ENCODE measurements at places on chromosomes 1 and 21. TPM values are rescaled to one million over a fixed set of nuclear protein-coding genes. Genes with fewer than 3 reads are reported as not detected.

The RIPPLY3 gene
- under 0.01 TPM for total RNA-seq

The PAQR7 gene
- 13.3 TPM for total RNA-seq

The AZIN2 gene
- 2.7 TPM for total RNA-seq

The FAM167B gene
- total RNA-seq: 0.34 TPM

The OR2T29 gene
- total RNA-seq: not detected

The HAO2 gene
- total RNA-seq: not detected

The SDF4 gene
- 124 TPM for total RNA-seq

The TARDBP gene
- 150 TPM for total RNA-seq

The FOXD2 gene
- total RNA-seq: 0.07 TPM

The OR2L13 gene
- not detected for total RNA-seq

The KCNN3 gene
- not detected for total RNA-seq

The A3GALT2 gene
- not detected for total RNA-seq

The C1orf94 gene
- total RNA-seq: not detected

The TP53BP2 gene
- 22.9 TPM for total RNA-seq

The PRAMEF33 gene
- total RNA-seq: not detected

The EIF2D gene
- total RNA-seq: 62.0 TPM

The SOX13 gene
- 2.7 TPM for total RNA-seq

The ANGPTL7 gene
- total RNA-seq: not detected

The DIRAS3 gene
- 0.07 TPM for total RNA-seq

The CYP4A11 gene
- total RNA-seq: not detected

The MYBPH gene
- total RNA-seq: not detected

The HSD11B1 gene
- total RNA-seq: 1.7 TPM

The SEC16B gene
- total RNA-seq: 1.4 TPM

The FCAMR gene
- total RNA-seq: not detected

The DENND2C gene
- 40.0 TPM for total RNA-seq

The FAM72C gene
- total RNA-seq: not detected

The TRIM17 gene
- total RNA-seq: 5.3 TPM

The LRRC53 gene
- total RNA-seq: not detected

The SLC9A1 gene
- 78.4 TPM for total RNA-seq

The MANEAL gene
- total RNA-seq: 1.6 TPM

The LORICRIN gene
- not detected for total RNA-seq

The IFI44L gene
- 2.7 TPM for total RNA-seq

The SELP gene
- total RNA-seq: not detected

The LCE1A gene
- total RNA-seq: not detected

The SLC2A5 gene
- total RNA-seq: 0.50 TPM

The NBPF10 gene
- total RNA-seq: 1.7 TPM

The CLIC6 gene
- total RNA-seq: 0.71 TPM

The NR0B2 gene
- not detected for total RNA-seq

The OR13G1 gene
- not detected for total RNA-seq

The CSF3R gene
- not detected for total RNA-seq

The UTS2 gene
- total RNA-seq: 0.21 TPM

The SLC45A3 gene
- 1.4 TPM for total RNA-seq

The GUCA2A gene
- not detected for total RNA-seq

The PAX7 gene
- total RNA-seq: not detected

The SAMD13 gene
- total RNA-seq: 0.85 TPM

The FAM229A gene
- total RNA-seq: 0.34 TPM

The RHD gene
- total RNA-seq: not detected

The KCND3 gene
- total RNA-seq: 0.36 TPM

The SLC45A1 gene
- total RNA-seq: not detected

The RAD54L gene
- 0.28 TPM for total RNA-seq
